EL (cell line): ENCODE measurements at places on chromosomes 16 and 17.

DNA sequence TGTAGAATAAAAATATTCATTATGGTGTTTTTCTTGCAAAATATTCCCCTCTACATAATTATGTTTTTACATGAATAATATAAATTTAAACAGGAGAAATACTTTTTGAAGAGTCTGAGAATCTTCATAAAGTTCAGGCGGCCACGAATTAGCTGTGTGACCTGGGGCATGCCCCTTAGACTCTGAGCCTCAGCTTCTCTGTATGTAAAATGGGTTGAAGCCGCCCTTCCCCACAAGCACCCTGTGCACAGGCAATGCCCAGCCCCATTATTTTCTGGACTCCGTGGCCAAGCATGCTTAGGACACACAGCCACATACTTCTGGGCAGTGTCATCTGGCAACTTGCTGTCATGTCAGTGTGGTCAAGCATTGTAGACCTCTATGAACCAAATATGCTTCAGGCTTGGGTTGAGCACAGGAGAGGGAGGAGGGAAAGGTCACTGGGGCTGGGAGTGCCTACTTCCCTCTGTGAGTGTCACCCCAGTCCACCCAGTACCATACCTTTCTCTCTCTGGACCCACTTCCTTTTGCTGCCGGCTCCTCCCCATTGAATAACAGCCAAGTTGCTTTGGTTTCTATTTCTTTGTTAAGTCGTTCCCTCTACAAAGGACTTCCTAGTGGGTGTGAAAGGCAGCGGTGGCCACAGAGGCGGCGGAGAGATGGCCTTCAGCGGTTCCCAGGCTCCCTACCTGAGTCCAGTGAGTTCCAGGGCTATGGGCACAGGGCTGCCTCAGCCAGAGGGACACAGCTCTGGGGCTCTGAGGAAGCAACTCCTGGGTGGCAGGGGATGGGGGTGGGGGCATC lies at the start of gene LGALS9:
TSS of gene LGALS9 (plus strand) at position 582 of the 804 bp plus-strand sequence. CDS start at position 660, 78 bp downstream.
- DNase-seq, result peak; percentile 59

DNA sequence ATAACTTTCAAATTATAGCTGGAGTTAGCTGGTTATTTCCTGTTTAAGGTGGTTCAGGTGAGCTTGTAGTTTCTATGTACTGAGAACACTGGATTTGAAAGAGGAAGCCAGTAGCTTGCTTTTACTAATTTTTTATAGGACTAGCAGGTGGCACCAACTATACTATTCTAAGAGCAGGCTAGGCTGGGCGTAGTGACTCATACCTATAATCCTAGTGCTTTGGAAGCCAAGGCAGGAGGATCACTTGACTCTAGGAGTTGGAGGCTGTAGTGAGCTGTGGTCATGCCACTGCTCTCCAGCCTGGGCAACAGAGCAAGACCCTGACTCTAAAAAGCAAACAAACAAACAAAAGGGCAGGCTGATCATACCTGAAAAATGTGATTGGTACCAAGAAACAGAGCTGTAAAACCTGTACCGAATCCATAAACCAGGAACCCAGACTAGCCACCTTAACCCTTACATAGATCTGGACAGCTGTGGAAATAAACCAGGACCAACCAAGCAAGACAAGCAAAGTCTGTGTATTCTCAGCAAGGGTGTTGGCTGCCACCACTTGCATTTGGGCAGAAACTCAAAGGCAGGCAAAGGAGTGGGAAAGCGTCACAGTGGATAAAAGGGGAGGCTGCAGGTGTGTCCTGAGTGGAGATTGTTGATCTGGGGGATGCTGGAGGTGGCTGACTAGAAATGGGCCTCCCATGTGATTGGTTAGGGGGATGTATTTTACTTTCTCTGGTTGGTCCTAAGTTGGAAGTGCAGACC lies 36.3 kb downstream of the SLC47A1 start:
- DNase-seq, result no peak

DNA sequence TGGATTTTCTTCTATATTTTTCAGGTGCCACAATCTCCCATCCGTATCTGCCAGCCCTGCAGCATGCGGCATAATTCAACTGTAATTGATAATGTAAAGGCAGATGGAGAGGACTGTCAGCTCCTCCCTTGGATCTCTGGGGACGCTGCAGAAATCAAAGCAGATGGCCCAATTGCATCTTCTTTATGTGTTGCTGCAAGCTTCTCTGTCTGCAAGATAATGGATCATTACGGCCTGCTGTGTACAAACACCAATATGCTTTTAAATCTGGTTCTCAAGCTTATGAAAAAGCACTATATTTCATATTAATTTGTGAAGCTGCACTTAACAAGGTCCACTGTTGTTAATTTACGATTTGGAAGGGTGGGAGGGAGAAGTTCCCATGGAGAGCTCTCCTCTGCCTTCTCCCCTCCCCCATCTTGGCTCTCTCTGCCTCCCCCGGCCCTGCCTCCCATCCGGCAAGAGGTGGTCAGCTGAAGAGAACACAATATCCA lies 607.5 kb downstream of the TOX3 start:
- DNase-seq, result no peak

DNA sequence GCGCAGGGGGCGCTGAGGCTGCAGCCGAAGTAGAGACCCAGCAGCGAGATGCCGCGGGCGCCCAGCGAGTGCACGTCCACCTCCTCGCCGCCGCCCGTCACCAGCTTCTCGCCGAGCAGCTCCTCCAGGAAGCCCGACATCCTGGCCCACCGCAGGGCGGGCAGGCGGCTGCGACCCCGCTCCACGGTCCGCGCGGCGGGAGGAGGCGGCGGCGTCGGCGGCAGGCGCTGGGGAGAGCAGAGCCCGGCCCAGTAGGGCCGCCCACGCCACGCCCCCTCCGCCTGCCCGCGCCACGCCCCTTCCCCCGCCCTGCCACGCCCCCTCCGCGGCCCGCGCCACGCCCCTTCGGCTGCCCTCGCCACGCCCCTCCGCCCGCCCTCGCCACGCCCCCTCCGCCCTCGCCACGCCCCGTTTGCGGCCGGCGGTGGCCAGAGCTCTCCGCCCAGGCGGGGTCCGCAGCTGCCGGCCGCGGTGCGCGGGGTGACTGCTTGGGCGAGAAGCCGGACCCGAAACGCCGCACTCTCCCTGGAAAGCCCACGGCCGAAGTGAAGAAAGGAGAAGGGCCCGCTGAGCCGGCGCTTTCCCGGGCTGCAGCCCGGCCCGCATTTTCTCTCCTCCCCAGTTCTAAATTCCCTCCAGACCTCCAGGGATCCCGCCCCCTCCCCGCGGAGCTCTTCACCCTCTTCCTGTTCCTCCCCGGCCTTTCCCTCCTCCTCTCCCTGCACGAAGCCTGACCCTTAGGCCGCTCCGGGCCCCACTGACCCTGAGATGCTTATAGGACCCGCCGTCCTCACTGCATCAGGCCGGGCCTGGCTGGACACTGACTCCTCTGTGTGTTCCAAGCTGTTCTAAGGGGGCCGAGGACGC lies at the start of gene NXN:
TSS of gene NXN (minus strand) at position 238 of the 867 bp plus-strand sequence.
- peak; percentile 76 for DNase-seq

DNA sequence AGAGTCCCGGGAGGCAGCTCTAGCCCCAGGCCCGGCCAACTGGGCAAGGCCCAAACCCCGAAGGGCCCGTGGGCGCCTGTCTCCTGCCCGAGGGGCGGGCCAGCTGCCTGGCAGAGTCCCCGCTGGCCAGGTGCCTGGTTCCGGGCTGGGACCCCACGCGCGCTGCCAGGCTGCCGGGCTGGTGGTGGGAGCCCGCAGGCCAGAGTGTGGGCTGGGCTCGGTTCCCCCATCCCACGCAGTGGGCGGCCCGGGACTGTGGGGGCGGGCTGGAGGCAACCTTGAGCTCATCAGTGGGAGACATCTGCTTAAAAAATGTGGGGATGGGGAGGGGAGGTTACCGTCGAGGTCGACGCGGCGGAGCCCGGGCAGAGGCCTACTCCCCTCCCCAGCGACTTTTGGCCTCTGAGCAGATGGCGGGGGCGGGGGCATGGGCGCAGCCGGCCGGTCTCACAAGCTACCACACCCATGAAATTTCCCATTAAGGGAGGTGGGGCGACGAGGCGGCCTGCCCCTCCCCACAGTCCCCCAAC lies 176.4 kb upstream of the GSE1 start:
- DNase-seq, result no peak

DNA sequence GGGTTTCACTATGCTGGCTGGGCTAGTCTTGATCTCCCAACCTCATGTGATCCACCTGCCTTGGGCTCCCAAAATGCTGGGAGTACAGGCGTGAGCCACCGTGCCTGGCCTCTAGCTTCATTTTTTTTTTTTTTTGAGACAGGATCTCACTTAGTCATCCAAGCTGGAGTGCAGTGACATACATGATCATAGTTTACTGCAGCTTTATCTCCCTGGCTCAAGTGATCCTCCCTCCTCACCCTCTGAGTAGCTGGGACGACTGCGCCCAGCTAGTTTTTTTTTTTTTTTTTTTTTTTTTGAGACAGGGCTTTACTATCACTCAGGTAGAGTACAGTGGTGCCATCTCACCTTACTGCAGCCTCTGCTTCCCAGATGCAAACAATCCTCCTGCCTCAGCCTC lies 9.7 kb downstream of the RPA1 start:
- DNase-seq, result no peak

DNA sequence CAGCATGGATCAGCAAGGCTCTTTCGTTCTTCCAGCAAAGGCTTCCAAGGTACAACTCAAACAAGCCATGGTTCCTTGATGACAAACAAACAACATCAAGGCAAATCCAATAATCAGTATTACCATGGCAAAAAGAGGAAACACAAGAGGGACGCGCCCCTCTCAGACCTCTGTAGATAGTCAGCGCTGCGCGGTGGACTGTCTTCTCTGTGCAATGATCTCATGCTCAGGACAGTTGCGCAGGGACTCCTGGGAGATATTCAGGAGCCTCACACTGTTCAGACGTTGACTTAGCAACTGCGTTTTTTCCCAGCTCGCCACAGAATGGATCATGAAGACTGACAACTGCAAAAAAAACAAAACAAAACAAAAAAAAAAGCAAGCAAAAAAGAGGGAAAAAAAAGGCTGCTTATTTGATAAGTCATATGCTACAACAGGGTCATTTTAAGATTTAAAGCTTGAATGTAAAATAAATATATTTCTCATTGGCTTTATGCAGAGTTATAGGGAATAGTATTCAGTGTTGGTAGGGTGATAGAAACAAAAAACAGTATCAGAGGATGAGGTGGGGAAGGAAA lies 37.1 kb upstream of the ADCY7 start:
- no peak for DNase-seq

DNA sequence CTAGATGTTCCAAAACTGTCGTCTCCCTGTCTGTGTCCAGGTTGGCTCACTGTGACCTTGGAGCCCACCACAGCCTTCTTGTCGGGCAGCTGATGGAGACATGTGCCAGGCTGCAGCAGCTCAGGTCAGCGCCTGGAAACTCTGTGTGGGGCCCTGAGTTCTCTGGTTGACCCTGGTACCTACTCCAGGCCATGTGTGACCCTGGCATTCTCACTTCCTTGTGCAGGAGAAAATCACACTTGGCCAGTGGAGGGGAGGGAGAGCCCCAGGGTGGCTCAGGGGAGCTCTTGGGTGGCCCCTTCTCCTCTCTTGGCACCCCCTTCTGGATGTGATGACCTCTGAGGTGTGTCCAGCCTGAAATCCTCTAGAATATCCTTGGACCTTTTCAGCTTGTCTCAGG lies 25.0 kb upstream of the CPNE2 start:
- no peak for DNase-seq

GRCh38 chr17:48760411-48760810 lies 31.9 kb upstream of the HOXB13 start:
- DNase-seq, result no peak

DNA sequence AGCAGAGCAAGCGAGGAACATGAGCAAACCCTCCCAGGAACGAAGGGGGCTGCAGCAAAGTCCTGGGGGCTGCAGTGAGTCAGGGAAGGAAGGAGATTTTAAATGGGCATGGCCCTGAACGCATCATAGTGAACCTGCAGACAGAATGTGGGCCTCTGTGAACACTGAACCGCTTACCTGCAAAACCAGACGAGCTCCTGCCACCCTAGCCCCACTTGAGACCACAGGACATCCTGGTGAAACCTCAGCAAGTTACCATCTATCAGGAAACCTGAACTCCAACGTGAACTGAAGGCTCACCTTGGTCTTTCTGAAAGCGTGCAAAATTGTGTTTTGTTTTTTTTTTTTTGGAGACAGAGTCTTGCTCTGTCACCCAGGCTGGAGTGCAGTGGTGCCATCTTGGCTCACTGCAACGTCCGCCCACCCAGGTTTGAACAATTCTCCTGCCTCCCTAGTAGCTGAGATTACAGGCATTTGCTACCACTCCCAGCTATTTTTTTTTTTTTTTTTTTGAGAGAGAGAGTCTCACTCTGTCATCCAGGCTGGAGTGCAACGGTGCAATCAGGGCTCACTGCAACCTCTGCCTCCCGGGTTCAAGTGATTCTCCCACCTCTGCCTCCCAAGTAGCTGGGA lies 30.8 kb downstream of the FANCA start:
- no peak for DNase-seq

DNA sequence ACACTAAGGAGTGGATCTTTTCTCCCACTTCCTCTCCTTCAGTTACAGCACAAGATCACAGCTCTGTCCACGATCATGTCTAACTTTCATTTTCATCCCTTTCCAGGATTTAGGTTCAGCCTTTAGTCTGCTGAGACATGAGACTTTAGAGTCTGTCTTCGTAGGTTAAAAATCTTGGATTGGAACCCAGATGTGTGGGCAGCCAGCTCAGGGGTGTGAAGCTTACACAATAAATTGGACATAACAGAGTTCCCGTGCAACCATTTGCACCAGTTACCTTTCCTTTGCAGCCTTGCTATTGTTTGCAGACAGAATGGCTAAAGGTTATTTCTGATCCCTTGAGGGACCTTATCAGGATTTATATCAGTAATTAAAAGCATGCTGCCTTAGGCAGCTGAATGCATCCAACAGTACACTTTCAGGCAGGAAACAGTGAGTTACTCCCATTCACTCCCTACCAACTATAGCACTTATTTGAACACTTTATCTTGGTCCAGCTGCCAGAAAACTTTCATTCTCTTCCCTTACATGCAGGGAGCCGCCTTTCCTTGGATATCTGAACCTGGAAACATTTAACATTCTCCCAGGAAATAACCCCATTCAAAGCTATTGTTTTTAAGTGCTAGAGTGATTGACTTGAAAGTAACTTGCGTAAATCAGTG lies 87.3 kb downstream of the TMEM100 start:
- no peak for DNase-seq

- DNase-seq, result no peak
Observed at GRCh38 chr17:64185101-64185500, 55.2 kb upstream of the ERN1 start.

DNA sequence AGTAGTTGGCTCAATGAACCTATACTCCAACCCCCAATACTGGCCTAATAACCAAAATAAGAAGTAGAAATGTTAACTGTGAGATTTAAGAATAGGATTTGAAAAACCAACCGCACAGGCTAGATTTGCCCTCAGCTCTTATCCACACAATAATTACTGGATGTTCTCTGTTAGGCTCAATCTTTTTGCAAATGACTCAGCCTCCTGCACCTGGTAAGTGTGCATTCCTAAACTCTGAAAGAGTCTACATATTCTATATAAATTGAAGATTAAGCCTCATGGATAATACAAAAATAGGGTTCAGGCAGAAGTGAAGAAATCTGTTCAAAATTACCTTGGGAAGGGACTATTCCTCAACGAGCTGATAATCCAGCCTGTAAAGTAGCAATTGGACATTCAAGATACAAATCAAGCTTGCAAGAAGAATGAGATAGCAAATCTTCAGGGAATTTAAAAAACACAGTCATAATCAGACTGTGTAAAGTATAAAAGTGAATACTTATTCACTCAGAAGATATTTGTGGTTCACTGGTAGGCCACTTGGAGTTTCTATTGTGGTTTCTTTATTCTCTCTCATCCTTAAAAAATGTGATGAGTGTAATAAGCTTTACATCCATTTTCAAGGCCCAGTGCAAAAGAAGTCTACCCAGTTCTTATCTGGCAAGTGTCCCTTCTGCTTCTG lies 931.9 kb upstream of the SOX9 start:
- peak; percentile 92 for DNase-seq

GRCh38 chr17:12302711-12303110 lies 282.0 kb downstream of the MAP2K4 start:
- peak; percentile 35 for DNase-seq

- DNase-seq, result no peak
Observed at GRCh38 chr17:21678393-21679081, 13.8 kb upstream of the KCNJ18 start.
